Glutamatergic neuron (in vitro differentiated cells): ENCODE measurements at places on chromosomes 4 and X.

- no peak for DNase-seq
These were observed 13.2 kb downstream of the SNX25 start for GRCh38 chr4:185222598-185222997.

- no peak for DNase-seq
These were observed 264.6 kb upstream of the HAND2 start for GRCh38 chr4:173794662-173795061.

DNA sequence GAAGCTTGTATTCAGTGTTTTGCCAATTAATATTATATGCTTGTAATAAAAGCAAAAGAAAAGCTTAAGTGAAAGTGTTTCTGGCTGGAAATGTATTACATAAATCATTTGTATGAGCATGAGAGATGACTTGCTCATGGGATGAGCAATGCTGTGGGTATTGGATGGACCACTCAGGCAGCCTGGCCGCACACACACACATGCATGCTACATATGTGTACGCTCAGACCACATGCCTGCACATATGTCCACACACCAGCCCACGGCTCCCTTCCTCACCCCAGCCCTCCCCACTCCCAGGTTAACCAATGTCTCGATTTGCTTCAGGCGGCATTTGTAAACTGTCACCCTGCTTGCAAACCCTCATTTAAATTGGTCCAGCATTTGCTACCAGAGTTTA, 55.9 kb downstream of the CPLX1 start:
- no peak for DNase-seq

DNA sequence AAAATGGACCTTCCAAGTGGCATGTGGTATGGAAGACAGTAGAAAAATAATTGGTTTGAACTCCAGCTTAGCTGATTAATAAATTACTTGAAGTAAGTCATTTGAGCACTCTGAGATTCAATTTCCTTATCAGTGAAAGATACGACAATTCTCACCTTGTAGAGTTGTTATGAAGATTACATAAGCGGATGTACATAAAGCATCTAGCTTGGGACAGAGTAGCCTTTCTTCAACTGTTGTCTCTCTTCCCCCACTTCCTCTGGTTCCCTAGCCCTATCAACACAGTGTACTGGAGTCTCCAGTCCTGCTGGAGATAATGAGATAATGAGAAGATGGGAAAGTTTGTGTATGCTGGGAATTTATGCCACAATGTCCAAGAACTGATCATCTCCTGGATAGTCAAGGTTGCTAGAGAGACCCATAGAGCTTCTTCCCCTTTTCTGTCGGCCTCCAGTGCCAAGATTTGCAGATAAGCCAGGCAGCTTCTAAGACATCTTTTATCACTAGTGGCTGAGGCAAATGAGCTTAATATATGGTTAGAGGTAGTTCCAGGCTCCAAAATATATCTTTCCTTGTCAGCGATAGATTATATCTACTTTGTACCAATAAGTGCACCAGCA, 33.9 kb downstream of the VSIG4 start:
- no peak for DNase-seq
